Cerebellar nuclear complex (tissue), 1 donor: ENCODE measurements at places on chromosomes 12 and 14.

- DNase-seq = no peak
These were observed 88.8 kb downstream of the GALNT8 start for GRCh38 chr12:4809013-4809448.

DNA sequence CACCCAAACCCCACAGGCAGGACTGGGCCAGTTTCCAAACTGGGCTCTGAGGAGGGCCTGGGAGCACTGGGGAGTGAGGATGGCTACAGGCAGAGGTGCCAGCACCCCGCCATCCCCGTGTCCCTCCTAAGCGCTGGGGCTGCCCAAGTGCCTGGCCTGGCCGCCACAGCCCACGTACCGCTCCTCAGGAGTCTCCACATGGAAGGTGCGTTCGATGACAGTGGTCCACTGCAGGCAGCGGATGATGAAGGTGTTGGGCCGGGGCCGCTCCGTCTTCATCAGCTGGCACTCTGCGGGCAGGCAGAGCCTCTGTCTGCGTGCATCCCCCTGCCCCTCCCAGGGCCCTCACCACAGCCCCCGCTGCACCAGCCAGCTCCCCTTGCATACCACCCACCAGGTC, 19.1 kb downstream of the AKT1 start:
- no peak for DNase-seq

DNA sequence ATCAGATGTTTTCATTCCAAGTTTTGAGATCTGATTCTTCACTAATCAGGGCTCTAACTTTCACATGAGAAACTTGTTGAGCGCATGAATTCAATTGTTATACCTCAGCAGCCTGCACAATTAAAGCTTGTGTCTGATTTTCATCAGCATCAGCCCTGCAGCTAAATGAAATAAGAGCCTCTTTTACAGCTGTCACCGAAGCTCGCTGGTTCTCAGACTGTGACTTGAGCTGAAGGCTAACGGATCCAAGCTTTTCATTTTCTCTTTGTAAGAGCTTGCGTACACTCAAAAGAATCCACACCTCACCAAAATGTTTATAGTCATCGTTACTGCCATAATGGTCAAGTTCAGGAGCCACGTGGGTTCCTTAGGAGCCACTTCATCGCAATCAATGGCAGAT, 65.5 kb upstream of the BEGAIN start:
- no peak for DNase-seq

DNA sequence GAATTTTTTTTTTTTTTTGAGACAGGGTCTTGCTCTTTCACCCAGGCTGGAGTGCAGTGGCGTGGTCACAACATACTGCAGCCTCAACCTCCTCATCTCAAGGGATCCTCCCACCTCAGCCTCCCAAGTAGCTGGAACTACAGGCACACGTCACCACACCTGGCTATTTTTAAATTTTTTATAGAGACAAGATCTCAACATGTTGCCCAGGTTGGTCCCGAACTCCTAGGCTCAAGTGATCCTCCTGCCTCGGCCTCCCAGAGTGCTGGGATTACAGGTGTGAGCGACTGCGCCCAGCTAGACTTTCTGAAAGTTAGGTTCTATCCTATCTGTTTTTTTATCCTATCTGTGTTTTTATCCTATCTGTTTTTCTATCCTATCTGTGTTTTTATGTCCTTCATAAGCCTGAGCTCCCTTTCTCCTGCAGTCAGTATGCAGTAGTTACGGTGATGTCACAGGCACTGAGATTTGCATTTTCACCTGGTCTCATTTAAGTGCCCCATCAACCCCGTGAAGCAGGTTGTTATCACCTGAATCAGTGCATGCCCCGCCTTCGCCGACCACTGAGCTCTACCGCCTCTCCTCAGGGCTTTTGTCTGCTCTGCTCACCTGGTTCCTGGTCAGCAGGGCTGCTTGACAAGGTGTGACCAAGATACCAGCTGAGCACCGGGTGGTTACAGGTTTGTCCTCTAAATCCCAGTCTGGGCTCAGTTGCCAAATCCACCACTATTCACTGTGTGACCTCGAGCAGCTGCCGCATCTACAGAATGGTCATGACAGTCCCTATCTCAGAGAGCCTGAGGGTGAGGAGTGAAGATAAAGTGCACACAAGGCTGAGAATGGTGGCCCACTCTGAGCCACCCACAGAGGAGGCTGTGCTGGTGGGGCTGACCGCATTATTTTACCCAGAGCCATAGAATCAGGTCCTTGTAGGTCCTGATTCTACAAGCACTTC, 33.1 kb downstream of the SYNDIG1L start:
- no peak for DNase-seq

GRCh38 chr12:2286461-2287131, 233.8 kb downstream of the CACNA1C start:
- no peak for DNase-seq

GRCh38 chr12:67758119-67758518, 109.6 kb downstream of the DYRK2 start:
- no peak for DNase-seq

DNA sequence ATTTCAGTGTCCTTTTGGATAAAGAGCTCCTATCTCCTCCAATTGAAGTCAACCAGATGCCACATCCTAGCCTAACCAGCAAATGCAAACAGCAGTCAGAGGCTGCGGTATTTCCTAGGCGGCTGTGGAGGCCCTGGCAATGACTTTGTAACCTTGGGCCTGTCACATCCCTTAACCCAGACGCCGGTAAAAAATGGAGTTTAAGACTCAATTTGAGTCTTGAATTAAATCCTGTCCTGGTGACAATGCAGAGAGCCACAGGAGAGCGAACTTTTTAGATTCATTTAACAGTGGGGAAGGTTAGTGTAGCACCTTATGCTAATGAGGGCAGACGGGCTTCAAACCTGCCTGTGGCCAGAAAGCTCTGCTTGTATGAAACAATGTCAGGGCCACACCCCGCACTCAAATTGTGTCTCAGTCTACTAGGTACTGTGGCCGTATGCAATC, 1.3 kb downstream of the C12orf75 start:
- no peak for DNase-seq

GRCh38 chr14:37013078-37013477, 159.3 kb downstream of the SLC25A21 start:
- no peak for DNase-seq

DNA sequence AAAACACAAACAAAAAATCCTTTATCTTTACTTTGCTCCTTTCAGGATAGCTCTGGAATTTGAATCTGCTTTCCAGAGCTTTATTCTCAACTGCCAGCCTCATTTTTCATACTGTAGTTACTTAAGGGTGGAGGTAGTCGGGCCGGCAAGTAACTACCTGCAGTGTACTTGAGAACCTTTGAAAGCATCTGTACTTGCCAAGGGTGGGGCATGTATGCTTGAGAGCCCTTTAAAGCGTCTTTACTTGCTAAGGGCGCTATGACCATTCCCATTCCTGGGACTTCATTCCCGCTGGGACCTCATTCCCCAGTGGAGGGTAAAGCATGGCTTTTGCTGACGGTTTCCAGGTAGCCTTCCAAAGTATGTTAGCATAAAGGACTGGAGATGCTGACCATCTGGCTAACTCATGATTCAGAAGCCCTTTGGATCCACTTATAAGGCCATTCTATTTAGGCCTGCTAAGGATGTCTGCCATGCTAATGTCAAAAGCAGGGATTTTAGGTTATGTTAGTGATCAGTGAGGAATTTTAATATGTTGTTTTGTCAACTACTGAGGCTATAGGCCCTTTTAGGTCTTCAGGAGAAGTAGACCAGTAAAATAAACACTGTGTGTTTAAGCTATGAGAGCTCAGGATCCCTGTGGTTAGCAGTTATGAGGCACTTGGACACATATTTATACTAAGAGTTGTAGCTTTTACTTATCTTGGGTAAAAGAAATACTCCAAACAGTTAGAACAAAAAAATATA, 74.9 kb downstream of the CRADD start:
- no peak for DNase-seq

GRCh38 chr12:19223695-19224094, 94.2 kb downstream of the PLEKHA5 start:
- DNase-seq = no peak

- DNase-seq = no peak
These were observed 31.3 kb downstream of the ZNF664 start for GRCh38 chr12:124004233-124004875.

DNA sequence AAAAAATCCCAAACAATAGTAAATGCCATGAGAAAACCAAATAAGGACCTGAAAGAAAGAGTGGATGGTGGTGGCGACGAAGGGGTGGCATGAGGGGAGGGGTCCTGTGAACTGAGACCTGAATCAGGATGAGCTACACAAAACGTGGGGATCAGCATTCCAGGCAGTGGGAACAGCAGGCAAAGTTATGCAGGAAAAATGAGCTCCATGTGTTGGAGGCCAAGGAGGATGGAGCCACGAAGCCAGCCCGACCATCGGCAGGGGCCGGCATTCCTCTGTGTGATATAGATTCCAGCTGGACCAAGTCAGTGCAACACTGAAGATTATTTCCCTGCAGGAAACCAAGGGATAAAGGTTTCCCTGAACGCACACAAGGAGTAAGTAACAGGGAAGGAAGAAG, 7.1 kb downstream of the ADGRD1 start:
- DNase-seq = no peak

DNA sequence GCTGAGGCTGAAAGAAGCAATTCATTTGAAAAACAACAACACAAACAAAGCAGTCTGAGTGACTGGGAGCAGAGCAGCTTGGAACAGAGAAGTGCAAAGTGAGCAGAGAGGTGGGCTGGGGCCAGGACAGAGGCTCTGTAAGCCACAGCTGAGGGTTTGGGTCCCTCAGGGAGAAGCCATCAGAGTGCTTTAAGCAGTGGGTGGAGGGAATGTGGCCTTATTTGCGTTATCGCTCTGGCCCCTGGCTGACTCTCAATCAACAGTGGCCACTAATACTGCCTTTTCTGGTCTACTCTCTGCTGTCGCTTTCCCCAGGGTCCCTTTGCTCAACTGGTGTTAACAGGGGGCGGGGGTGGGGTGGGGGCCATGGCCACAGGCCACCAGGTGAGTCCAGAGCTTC, 44.2 kb downstream of the IRF2BPL start:
- DNase-seq = no peak

- DNase-seq = no peak
These were observed 16.6 kb upstream of the LRTM2 start for GRCh38 chr12:1803736-1804135.

GRCh38 chr14:100709289-100710284, 17.1 kb upstream of the DLK1 start:
- DNase-seq = no peak

DNA sequence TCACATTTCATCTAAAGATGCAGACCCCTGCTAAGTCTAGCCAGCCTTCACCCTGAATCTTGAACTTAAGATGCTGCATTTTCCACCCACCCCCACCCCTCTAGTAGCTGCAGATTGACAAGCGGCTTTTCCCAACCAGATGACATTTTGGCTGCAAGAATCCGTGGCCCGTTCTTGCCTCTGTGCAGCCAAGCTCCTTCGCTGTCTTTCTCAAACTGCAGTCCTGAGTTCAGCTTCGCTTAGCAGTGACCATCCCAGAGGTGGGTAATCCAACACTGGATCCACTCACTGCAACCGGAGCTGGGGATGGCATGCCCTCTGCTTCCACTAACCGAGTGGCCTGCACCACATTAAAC, 765 bp upstream of the NFYB start:
- no peak for DNase-seq

GRCh38 chr14:61706096-61706690, 10.9 kb downstream of the HIF1A start:
- DNase-seq = no peak

DNA sequence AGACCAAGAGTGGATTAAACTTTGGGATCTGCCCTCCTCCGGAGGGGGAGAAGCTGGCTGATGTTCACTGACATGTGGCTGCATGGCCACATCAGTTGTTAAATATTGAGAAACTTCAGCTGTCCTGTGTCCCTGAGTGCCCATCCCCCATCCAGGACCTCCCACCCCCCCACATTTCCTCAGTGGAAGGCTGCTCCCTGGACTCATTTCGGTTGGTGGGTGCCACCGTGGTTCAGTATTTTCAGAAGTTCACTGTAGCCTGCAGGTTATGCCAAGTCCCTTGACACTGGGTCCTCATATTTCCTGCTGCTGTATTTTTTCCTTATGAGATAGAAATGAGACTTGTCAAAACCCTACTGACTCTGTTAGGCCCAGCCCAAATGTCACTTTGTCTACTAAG, 302.4 kb downstream of the CACNA1C start:
- no peak for DNase-seq

GRCh38 chr14:39369029-39369428, 63.2 kb downstream of the FBXO33 start:
- DNase-seq = no peak

- DNase-seq = peak; percentile 17
These were observed 158.4 kb downstream of the CHST11 start for GRCh38 chr12:104615048-104615561.

DNA sequence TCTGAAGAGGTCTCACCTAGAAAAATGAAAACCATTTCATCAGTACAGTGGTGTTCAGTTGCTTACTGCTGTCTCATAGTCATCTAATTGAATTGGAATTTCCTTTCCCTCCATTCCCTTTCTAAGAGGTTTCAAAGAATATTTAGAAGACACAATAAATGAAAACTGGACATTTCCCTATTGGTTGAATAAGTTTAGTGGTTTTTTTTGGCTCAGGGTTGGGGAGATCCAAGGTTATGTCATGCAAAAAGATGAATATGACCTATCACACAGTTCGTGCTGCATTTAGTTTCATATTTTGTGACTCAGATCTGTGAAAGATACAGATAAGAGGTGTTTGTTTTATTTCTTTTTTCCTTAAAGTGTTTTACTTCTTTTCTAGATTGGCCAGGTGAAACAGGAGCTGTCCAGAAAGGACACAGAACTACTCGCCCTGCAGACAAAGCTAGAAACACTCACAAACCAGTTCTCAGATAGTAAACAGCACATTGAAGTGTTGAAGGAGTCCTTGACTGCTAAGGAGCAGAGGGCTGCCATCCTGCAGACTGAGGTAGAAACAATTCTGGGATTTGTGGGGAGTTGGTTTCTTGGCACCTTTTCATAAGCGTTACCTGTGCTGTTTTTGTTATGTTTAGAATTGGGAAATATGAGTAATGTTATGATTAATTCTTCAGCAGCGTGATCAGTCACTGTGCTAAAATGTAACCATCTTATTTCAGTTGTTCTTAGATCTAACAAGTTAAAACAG, 124.6 kb downstream of the ERC1 start:
- DNase-seq = no peak

GRCh38 chr14:50607181-50607580, 47.2 kb downstream of the ATL1 start:
- DNase-seq = no peak

GRCh38 chr12:44875954-44876543, at the start of gene NELL2:
Gene NELL2 (minus strand): TSS chr12:44876315. CDS start chr12:44875869, 446 bp downstream.
- DNase-seq = peak; percentile 48

- DNase-seq = no peak
These were observed at the start of gene ACSS3 for GRCh38 chr12:81077686-81078441. Gene ACSS3 (plus strand): TSS chr12:81078079. CDS start chr12:81078121, 42 bp downstream.

- DNase-seq = no peak
These were observed 8.8 kb downstream of the SMOC1 start for GRCh38 chr14:69887740-69888657.

DNA sequence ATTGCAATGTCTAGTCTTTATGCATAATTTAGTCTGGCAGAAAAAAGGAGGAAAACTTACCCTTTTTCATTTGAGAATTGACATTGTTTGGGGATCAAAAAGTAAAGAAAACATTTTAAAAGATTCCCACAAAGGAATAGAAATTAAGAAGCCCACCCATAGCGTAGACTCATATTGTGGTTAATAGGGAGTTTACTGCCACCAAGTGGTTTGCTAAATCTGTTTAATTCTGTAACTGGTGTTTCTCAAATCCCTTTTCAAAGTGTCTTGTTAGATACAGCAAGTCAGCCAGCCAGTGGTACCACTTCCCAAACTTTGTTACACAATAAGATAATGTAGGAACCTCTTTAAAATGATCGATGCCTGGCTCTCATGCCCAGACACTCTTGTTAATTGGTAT, 180.3 kb downstream of the IPO8 start:
- no peak for DNase-seq

- DNase-seq = no peak
These were observed 382.1 kb downstream of the TMEM121 start for GRCh38 chr14:105908481-105908911.
